ENCODE measurements at places on chromosomes 11 and 22.

DNA sequence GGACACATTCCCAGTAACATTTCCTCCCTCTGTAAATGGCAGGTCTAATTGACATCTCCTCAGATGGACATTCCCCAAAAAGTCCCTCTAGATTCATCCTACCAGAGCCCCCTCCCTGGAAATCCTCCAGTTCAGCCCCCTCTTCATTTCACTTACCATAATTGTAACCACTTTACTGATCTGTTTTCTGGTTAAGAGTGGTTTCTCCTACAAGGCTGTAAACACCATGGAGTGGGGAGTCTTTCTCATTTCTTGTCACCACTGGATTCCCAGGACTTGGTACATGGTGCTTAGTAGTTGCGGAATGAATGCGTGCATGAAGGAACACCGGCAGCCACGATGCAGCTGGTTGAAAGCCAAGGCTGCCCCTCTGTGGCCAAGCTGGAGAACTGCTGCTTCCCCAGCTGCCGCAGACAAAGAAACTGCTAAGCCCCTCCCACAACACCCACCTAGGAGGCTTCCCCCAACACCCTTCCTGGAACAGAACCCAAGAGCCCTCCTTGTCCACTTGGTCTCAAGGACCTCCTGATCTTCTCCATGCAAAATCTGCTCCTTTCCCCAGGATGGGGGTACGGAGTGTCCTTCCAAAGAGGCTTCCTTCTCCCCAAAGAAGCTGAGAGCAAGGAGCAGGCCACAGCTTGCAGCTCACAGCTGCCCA lies 18.6 kb upstream of the SCARF2 start:
- DNase-seq, result peak; percentile 83

GRCh38 chr11:10348650-10349280 lies 43.9 kb downstream of the ADM start:
- no peak for DNase-seq

GRCh38 chr11:128913806-128914205 lies 22.6 kb downstream of the KCNJ5 start:
- no peak for DNase-seq

- DNase-seq, result no peak
These were observed 8.4 kb upstream of the CEP295 start for GRCh38 chr11:93653080-93653479.

DNA sequence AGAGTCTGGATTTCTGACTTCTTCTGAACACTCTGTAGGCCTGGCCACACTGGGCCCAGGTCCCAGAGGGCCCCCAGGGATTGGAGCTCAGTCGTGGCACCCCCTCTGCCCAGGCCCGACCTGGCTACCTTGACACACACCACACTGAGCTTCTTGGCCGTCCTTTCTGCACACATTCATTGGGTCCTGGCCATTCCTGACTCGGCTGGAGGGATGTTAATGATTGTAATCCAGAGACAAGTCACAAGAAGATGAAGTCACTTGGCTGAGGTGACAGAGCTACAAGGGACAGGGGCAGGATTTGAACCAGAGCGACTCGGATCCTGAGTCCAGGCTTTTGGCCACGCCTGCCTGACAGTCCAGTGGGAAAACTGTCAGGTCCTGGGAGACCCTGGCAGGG lies 23.9 kb upstream of the PDGFB start:
- DNase-seq, result no peak

- DNase-seq, result no peak
These were observed 192.2 kb downstream of the UVRAG start for GRCh38 chr11:76007166-76007565.

- no peak for DNase-seq
These were observed 39.7 kb upstream of the TH start for GRCh38 chr11:2211113-2211971.

- no peak for DNase-seq
These were observed 8.0 kb downstream of the POU2AF1 start for GRCh38 chr11:111370902-111371578.

GRCh38 chr11:130220311-130221035 lies 60.9 kb downstream of the ST14 start:
- DNase-seq, result no peak

- no peak for DNase-seq
These were observed 461.6 kb downstream of the BUD13 start for GRCh38 chr11:116311206-116311605.

DNA sequence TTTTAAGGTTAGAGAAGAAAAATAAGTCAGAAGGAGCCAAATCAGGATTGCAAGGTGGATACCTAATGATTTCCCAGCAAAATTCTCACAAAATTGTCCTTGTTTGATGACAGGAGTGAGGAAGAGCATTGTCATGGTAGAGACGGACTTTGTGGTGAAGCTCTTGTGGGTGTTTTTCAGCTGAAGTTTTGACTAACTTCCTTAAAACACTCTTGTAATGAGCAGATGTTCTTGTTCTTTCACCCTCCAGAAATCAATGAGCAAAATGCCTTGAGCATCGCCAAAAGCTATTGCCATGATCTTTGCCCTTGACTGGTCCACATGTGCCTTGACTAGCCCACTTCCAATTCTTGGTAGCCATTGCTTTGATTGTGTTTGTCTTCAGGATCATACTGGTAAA lies 20.0 kb downstream of the CALCB start:
- DNase-seq, result no peak

GRCh38 chr11:92753161-92753560 lies 216.3 kb upstream of the MTNR1B start:
- DNase-seq, result no peak

DNA sequence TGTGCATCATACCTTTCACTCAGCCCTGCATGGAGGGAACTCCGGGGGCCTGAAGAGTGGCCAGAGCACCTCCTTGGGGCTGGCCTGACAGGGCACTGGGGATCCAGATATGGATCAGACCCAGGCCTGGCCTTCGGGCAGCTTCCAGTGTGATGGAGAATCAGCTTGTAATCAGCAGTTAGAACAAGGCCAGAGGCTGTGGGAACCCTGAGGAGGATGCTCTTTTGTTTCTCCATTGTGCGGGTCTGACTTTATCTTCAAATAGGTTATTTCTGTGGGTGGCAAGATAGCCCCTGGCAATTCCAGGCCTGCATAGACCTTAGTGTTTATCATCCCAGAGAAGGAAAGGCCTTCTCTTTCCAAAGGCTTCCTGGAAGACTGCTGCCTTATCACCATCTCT lies 12.3 kb downstream of the DGAT2 start:
- DNase-seq, result no peak

DNA sequence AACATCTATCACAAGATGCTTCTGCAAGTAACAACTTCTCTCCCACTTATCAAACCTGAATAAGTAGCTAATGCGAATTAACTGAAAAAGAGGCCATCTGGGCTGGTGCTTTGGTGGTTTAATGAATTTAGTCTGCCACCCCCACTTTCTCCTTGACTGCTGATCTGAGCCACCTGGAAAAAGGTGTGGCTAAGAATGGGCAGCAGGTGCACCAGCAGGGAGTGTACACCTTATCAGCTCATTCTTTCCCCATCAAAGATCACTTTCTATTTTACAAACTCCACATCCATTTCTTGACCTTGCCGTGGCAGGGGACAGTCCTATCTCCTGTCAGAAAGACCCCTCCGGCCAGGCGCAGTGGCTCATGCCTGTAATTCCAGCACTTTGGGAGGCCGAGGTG lies 6.5 kb downstream of the RFPL3 start:
- DNase-seq, result no peak

DNA sequence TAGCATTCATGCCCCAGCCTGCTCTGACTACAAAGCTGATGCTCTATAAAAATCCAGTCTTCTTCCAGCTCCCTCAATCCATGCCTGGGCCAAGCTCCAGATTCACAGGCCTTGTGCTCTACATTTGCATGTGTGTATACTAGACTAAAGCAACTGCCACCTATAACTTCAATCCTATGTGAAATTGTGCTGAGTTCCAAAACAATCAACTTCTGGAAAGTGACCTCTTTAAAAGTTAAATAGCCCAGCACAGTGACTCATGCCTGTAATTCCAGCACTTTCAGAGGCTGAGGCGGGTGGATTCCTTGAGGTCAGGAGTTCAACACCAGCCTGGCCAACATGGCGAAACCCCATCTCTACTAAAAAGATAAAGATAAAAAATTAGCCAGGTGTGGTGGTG lies 114.3 kb upstream of the ZC3H12C start:
- no peak for DNase-seq

GRCh38 chr11:131945706-131946105 lies 575.3 kb downstream of the NTM start:
- no peak for DNase-seq

DNA sequence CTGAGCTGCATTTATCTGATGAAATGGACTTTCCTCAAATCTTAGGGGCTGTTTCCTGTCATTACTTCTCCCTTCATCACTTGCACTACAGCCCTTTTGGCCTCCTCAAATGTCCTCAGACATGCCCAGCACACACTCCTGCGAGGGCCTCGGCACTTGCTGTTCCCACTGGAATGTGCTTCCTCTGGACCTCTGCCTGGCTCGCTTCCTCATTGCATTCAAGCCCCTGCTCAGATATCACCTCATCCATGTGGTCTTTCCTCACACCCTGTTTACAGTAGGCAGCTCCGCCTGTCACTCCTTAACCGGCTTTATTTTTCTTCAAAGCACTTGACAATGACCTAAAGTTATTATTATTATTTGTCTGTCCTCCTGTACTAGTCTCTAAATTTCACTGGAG lies 9.0 kb downstream of the NAT10 start:
- no peak for DNase-seq

GRCh38 chr11:58998480-58999290 lies 59.4 kb downstream of the GLYATL1 start:
- DNase-seq, result no peak

- DNase-seq, result no peak
These were observed 50.0 kb downstream of the BRD1 start for GRCh38 chr22:49777569-49778249.

DNA sequence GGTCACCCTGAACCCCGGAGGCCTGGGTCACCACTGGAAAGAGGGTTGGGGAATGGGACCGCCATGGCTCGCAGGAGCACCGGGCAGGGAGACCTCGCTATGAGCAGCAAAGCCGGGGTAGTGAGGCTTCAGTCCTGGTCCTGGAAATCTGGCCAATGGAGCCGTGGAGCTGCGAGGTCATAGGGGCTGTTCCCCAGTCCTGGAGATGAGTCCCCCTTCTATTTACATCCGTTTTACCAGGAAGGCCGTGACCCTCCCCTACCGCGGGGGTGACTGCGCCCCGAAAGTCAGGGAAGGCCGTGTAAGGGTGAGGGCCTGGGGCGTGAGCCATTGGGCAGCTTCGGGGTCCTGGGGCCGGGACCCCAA lies 449 bp downstream of the PIDD1 start:
- DNase-seq, result no peak

GRCh38 chr22:29004647-29005371 lies 56.8 kb downstream of the C22orf31 start:
- no peak for DNase-seq

DNA sequence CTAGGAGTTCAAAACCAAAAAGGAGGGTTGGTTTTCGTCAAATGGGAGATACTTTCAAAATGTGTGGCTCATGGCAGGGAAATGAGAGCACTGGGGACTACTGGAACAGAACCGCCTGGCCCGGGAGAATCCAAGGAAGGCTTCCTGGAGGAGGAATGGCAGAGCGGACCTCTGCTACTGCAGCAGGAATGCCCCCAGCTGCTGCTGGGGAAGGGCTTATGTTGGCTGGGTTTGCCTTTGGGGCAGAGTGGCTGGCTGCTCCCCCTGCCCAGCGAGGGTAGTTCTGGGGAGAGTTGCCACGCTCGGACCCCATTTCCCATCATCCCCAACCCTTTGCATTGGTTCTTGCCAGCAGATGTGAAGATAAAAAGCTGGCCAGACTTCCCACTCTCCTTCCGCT lies 10.6 kb upstream of the APOBEC3A start:
- no peak for DNase-seq

DNA sequence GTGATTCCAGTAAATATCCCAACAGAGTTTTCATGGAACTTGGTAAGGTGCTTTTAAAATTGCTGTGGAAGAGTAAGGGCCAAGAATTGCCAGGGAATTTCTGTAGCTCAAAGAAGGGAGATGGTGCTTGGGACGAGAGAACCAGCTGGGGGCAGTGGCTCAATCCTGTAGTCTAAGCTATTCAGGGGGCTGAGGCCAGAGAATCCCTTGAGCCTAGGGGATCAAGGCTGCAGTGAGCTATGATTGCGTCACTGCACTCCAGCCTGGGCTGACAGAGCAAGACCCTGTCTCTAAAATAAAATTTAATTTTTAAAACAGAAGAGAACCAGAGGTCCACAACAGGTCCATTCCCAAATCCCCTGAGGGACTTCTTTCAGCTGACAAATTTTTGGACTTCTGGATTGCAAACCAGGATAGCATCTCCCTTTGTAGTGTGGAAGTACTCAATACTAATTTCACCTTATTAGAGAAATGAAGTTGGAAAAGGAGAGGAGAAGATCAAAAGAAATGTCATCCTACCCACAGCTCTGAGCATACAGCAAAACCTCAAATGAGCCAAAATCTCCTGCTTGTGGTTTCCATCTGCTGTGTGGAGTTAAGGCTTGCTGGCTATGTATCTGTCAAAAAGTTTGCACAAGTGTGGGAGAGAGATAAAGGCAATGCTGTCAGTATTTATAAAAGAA lies 59.2 kb upstream of the CLPB start:
- DNase-seq, result no peak

DNA sequence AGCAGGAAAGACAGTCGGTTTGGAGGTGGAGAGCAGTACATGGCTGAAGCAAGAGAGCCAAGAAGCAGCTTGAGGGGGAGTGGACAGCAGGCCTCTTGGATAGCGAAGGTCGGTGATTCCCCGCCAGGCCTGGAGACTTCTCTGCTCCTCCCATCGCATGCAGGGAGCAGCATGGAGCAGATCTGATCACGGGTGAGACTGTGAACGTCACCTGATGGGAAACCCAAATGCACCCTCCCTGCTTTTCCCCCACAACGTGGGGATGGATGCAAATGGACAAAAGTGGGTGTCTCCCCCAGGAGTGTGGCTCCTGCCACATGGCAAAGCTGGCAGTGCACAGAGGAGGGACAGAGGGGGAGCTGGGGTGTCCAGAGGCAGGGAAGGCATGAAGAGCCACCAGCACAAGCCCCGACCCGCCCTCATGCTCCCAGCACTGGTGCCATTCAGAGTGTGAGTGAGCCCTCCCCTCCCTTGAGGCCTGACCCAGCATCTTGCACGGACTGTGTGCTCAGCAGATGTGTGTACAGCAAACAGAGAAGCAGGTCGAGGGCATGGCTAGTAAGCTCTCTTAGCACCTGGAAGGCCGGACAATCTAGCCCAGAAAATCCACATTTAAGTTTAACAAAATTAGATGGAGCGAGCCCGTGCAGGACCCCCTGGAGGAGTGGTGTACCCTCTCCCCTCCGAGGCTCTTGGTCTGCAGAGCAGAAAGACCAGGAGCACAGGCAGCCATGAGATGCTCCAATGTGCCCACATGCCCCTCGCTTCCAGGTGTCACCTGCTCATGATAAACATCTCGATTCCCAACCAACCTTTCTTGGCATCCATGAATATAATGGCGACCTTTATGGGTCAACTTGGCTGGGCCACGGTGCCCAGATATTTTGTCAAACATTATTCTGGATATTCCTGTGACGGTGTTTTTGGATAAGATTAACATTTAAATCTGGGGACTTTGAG lies 661.7 kb downstream of the TBC1D22A start:
- no peak for DNase-seq

DNA sequence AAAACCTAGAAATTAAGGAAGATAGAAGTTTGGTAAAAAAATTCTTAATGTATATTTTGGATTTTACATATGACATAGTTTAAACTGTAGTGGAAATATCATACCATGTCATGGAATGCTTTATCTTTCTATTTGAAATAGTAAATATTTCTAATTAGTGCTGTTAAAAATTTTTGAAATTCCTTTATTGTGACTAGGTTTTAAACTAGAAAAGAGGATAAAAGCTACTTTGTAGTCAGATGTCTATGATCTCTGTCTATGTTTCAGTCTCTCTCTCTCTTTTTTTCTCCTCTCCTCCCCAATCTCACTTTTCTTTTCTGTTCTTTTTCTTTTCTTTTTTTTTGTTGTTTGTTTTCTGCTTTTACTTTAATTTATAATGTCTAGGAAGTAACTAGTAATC lies 226.2 kb downstream of the TMEM135 start:
- no peak for DNase-seq
